Fibroblast of upper back skin (primary cell): ENCODE measurements at places on chromosomes 5 and 9.

DNA sequence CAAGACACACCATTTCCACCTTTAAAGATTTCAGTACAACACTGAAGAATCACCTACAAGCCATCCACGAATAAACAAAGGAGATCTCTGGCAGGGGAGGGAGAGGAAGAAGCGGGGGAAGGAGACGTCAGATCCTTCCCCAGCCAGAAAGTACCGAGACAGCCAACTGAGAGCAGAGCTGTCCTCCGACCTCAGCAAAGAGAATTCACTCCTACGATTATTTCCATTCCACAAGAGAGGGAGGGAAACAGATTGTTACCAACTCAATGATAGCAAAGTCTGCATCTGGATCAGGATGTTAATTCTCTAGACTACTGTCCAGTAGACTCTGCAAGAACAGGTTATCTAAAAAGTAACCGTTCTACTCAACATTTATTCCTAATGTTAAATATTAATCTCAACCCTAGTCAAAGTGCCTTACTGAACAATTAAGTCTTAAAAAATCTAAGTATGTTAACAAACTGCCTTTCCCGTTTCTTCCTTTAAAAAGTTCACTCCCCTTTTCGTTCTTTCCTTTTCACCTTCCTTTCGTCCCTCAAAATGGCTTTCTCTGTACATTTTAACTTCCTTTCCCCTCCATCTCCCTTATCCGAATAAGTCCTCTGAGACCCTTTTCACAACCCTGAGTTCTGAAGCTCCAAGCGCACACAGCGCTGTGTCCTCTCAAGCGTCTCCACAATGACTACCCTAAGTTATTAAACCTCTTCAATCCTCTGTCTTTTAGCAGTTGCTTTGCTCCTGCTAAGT is 1.4 kb downstream of the CHD1 start:
- DNase-seq: peak; percentile 38

GRCh38 chr5:135367076-135367475 is 32.0 kb downstream of the MACROH2A1 start:
- no peak for DNase-seq

DNA sequence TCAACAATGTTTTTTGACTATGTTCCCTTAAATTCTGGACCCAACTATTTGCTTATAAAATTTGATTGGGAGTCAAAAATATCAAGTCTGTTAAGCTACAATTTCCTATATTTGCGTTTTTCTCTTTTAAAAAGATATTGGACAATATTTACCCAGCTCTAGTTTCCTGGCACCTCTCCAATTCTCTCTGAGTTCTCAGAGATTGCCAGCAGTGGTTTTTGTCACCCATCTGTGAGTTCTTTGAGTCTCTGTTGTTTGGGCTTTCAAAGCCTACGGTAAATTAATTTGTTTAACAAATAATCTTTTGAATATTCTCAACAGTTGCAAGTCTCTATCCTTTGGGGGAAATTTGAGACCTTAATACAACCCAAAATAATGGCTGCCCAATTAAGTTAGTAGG is 174.2 kb upstream of the PUM3 start:
- DNase-seq: no peak

GRCh38 chr9:1083325-1083913 is 33.3 kb downstream of the DMRT2 start:
- DNase-seq: peak; percentile 32

DNA sequence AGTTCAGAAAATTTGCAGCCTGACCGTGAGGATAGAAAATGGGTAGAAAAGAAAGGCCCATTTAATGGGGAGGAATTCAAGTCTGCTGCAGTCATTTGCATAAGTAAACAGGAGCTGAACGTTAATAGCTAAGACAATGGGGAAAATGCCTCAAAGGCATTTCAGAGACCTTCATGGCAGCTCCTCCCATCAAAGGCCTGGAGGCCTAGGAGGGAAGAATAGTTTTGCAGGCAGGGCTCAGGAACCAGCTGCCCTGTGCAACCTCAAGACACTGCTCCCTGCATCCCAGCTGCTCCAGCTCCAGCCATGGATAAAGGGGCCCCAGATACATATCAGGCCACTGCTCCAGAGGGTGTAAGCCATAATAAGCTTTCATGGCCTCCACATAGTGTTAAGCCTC is 32.2 kb upstream of the CDH18 start:
- DNase-seq: no peak

- no peak for DNase-seq
Measured at GRCh38 chr5:1883120-1883924, 597 bp upstream of the IRX4 start.

GRCh38 chr5:56569566-56569965 is 245.8 kb upstream of the MAP3K1 start:
- peak; percentile 88 for DNase-seq

DNA sequence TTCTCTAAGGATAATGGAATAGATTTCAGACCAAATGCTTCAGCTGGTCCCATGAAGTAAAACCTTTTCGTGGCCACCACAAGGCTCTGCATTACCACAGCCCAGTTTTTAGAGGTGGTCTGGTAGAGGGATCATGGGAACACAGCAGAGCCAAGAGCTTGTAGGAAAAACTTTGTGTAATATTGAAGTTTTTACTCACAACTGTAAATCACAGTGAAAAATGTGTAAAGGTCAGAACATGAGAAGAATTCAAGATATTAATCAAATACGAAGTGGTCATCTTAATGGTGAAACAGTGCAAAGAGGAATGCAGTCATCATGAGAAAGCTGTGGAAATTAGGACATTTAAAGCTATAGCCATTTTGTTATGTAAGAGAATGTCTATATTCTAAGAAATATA is 197.5 kb downstream of the NPR3 start:
- peak; percentile 61 for DNase-seq

DNA sequence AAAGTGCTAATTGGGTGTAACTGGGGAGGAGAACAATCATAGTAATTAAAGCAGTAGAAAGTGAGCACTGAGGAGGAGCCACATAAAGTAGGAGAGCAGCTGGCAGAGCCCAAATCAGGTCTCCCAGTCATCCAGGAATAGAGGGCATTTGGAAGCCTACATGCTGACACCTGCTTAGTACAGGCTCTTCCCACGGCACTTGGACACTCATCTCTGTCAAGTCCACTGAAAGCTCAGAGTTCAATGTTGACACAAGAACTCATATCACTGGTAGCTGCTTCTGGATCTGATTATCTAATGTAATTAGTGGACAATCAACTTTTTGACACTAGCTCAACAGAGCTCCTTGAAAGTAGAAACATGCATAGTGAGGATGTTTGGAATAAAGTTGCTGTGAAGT is 45.9 kb upstream of the PCSK1 start:
- DNase-seq: no peak

DNA sequence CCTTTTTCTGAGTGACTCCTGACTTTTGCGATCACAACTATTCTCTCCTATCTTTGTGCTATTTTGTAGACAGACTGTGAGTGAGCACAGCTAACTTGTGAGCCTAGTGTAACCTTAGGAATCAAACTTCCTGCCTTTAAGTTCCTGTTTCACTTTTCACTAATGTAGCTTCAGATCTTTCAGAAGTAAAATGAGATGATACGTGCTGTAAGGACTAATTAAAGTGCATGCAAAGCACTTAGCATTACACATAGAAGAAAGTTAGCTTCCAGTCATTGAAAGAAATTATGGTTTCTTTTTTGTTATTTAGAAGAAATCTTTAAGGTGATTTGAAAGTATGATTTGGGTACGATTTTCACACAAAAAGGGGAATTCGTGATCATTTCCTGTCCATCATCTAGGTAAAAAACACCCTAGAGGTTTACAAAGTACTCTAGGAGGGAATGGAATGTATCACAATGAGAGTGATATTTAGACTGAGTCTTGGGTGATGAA is 122.7 kb downstream of the ST8SIA4 start:
- DNase-seq: no peak

- DNase-seq: peak; percentile 39
Measured at GRCh38 chr9:133979273-133979920, 12.7 kb downstream of the VAV2 start.

GRCh38 chr9:134487066-134487710 is 154.4 kb upstream of the COL5A1 start:
- no peak for DNase-seq

GRCh38 chr9:30075451-30076199 is 2308.8 kb upstream of the ACO1 start:
- no peak for DNase-seq

DNA sequence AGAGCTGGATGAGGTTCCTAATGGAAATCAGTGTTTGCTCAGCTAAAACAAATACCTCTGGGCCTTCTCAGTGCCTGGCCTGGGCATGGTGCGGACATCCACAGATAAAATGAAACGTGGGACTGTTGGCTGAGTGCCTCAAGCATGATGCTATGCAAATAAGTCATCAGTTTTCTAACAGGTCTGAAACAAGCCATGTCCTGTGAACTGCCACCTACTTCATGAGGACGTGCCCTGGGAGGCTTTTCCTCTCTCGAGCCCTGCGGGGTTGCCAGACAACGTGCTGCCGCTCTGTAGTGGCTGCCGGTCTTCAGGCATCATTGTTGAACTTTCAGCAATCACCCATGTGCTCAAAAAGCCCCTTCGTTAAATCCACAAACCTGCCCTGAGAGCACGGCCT is 240.4 kb upstream of the IRX2 start:
- DNase-seq: no peak

GRCh38 chr5:7261049-7261448 is 134.9 kb upstream of the ADCY2 start:
- peak; percentile 50 for DNase-seq

DNA sequence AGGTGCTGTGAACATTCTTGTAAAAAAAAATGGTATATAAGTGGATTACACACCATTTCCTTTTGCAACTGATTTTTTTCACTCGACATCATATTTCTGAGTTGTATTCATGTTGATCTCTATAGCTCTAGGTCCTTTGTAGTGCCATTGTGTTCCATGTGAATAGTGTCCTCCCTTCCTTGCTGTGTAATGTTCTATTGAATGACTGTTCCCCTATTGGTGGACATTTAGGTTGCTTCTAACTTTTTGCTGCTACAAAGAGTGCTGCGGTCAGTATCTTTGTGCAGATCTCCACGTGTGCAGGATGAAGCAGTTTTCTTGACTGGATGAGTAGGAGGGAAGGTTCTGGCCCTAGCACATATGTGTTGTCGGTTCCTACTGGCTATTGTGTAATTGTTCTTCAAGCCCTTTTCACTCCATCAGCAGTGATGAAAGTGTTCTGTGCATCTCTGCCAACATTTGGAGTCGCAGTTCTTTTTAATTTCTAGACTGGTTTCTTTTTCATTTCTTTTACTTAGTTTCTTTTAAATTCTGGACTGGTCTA is 20.2 kb downstream of the DAB2IP start:
- DNase-seq: peak; percentile 31

DNA sequence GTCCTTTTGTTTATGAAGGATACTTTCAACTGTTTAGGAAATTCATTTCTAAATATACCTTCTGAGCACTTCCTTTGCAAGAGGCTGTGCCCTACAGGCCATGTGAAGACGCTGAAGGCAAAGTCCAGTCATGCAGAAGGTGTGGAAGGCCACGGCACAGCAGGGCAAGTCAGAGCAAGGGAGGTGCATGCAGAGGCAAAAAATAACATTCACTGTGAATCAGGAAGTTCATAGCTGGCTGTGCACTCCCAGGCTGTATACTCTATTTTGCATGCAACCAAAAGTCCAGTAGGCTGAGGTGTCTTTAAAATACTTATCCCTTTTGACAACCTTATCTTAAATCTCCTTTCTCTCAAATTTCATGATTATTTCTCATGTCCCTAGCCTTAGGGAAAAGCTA is 50.3 kb downstream of the GNAQ start:
- no peak for DNase-seq

- no peak for DNase-seq
Measured at GRCh38 chr9:134638502-134639090, 3.0 kb upstream of the COL5A1 start.

DNA sequence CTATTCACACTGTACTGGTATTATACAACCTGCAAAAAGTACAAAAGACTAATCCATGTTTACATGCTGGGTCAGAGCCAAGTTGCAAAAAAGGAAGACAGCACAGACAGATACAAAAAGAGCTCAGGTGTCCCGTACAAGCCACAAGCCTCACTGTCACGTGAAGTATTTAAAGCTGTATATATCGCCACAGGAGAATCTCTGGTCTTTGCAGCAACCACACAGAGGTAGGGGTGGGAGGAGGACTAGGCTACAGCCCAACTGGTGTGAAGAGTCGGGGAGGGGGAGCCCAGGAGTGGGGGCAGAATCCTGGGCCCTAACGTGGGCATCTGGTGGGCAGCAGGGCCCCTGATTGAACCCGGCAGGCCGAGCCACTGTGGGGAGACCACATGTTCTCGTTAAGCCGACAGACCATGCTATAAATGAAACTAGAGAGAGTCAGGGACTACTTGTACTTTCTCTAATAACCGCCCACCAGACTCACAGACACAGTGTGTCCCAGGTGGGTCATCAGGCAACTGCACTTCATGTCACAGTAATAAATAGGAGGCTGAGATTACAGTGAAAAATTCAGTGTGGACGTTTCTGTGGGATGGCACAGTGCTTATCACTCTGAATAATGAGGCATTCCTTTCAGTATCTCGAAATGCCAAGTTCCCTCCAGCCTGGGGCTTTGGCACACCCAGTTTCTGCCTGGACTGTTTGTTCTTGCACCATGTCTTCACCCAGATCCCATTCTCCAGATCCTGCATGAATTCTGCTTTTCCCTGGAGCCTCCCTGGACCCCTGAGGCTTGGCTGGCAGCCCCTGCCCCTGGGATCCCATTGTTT is 79.3 kb upstream of the SH3PXD2B start:
- DNase-seq: no peak

DNA sequence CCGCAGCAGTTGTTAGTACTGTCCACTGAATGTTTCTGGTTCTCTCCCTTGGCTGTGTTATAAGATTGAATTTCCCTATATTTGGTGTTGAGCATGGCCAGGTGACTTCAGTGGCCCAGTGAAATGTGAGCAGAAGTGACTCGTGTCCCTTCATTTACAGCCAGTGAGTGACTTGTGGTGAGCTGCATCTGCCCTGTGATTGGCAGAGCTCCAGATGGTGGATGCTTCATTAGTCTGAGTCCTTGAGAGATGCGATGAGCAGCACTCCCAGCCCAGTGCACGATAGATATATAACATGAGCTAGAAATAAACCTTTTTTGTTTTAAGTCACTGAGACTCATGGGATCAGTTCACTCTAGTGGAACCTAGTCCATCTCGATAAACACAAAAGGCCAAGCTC is 19.3 kb downstream of the PCSK5 start:
- DNase-seq: no peak

DNA sequence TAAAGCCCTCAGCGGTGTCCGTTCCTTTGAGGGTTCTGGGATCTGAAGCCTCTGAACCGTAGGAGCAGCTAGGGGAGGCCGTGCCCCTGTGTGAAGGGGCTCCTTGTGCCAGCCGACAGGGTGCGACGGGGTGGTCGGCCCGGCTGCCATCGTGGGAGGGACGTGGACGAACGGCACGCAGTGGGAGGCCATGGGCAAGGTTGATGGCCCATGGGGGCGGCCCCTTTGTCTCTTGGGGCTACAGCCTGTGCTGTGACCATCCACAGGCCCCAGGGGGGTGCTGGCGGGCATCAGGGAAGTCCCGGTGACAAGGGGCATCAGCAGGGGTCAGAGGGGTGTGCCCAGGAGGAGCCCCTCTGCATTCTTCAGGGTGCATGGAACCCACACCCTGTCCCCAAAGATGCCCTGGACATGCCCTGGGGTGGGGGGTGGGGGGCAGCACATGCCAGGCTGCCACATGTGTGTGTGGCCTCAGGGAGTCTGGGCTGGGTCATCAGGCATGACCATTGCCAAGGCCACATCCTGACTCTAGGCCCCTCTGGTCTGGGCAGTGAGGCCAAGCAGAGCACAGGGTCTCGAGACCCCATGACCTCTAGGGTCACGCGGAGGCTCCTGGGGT is 49.6 kb upstream of the CACNA1B start:
- DNase-seq: no peak
